Anterior cingulate cortex (tissue), 58 donors: ENCODE measurements at places on chromosomes 1 and 21.

- no peak for DNase-seq
These were observed 33.8 kb downstream of the MFSD2A start for GRCh38 chr1:39988618-39989343.

DNA sequence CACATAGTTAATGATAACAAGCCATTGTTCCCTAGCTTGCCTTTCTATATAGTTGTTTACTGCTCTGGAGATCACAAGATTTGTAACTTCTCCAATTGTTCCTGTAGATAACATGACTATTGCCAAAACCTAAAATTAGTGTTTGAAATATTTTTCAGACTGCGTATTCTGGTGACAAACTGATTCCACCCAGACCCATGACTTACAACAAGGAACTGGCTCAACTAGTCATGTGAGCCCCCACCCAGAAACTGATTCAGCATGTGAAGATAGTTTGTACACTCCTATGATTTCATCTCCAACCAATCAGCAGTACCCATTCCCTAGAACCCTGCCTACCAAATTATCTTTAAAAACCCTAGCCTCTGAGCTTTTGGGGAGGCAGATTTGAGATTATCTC lies 131.4 kb upstream of the BCL9 start:
- DNase-seq, result no peak

- no peak for DNase-seq
These were observed 6.7 kb downstream of the IL20 start for GRCh38 chr1:206872139-206872538.

DNA sequence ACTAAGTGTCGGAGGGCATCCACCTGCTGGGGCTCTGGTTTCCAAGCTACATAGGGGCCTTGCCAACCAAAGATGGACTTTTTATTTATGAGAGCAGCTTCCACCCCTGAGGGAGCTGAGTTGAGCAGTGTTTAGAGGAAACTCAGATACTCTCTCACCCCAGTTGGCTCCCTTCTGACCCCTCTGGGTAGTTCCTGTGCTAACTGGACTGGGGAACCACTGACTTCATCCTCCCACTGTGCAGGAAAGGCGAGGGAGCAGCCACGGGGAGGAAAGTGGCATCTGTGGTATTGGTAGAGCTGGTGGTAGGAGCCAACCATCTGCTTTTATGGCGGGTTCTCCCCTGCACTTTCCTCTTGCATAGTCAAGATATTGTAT lies 70.4 kb downstream of the MPZL1 start:
- no peak for DNase-seq

DNA sequence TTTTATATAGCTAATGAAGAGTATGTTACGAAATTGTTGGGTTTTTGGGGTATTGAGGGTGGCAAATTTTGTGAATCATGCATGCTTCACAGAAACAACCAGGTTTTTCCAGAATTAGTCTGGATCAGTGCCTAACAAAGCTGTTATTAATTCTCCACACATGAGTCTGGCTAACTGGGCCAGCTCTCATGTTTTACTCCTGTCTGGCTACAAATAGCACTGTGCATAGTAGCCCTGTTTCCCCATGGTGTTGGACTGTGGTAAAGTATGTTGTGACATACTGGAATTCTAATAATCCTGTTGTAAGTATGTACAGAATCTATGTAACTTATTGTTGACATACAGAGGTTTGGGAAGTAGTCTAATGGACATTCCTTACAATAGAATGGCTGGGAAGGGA lies 35.8 kb downstream of the S100B start:
- DNase-seq, result no peak

DNA sequence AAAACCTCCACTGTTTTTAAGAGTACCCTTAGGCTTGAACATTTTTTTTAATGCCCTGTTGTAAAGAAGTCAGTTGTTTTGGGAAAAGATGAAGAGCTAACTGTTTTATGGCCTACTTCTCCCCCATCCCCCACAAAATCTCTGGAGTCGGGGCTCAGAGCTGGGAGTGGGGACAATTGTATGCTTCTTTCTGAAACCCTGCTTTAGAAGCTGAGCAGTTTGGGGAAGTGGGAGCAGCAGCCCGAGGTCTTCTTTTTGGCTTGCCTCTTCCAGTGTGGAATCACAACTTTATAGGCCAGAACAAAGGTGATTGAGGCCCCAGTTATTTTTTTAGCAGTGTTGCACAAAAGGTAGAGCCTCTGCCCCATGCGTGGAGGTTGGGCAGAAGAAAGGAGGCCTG lies 25.2 kb downstream of the PPP2R5A start:
- no peak for DNase-seq

DNA sequence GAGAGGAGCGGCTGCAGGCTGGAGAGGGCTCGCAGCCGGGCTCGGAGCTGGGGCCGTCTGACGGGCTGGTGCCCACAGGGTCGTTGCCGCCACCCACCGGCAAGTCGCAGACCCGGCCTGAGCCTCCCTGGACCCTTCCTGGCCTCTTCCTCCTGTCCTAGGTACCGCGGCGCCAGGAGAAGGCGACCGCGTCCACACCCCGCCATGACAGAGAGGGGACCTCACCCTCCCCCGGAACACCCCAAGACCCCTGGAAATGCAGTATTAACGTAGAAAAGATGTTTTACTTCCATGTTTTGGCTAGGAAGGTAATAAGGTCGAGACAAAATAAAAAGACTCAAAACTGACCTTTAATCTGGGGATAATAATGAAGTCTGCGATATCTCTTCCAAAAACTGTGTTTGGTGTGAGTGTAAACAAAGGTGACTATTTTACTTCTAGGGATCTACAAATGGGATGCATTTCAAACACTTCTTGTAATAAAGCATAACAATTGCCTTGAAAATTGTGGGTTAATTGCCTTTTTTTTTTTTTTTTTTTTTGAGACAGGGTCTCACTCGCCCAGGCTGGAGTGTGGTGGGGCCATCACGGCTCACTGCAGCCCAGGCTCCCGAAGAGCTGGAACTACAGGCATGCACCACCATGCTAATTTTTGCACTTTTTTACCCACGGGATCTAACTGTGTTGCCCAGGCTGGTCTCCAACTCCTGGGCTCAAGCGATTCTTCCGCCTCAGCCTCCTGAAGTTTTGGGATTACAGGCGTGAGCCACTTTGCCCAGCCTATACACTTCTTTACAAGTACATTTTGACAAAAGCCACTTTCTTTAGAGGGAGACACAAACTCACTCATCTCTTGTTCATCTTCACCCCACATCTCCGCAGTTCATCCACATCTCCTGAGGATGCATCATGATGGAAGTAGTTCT lies 838 bp upstream of the RSRP1 start:
- no peak for DNase-seq

GRCh38 chr1:84298328-84298683 lies 3.2 kb upstream of the SAMD13 start:
- DNase-seq, result peak; percentile 41

DNA sequence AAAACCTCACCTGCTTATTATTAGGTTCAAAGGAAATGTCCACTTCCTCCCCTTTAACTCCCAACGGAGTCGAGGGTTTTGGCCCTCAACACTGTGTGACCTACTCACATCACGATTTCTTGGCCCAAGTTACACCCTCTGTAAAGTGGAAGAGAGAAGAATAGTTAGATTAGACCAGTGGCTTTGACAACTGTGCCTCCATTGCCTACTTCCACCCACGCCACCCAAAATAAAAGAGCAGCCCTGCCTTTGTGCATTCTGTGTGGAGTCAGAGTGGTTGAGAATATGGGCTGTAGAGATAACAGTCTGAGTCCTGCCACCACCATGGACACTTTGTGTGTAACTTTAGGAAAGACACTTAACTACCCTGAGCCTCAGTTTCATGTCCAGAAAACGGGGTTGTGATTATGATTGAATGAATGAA lies 4.1 kb upstream of the HDGF start:
- DNase-seq, result no peak

DNA sequence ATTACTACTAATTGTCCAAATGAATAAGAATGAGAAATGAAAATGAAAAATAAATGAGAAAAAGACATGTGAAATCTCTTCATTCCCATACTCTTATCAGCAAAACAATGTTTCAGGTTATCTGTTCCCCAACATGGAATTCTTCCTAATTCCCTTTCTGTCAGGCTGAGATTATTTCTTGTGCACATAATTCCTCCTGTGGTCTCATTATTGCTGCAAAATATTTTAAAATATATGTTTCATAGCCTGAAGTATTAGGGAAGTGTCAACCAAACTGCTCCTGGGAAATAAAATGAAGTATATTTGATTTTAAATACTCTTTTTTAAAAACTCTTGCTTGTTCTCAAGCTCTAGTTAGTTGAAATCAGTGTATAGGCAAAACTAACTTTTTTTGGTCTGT lies 314.9 kb downstream of the USP25 start:
- no peak for DNase-seq

DNA sequence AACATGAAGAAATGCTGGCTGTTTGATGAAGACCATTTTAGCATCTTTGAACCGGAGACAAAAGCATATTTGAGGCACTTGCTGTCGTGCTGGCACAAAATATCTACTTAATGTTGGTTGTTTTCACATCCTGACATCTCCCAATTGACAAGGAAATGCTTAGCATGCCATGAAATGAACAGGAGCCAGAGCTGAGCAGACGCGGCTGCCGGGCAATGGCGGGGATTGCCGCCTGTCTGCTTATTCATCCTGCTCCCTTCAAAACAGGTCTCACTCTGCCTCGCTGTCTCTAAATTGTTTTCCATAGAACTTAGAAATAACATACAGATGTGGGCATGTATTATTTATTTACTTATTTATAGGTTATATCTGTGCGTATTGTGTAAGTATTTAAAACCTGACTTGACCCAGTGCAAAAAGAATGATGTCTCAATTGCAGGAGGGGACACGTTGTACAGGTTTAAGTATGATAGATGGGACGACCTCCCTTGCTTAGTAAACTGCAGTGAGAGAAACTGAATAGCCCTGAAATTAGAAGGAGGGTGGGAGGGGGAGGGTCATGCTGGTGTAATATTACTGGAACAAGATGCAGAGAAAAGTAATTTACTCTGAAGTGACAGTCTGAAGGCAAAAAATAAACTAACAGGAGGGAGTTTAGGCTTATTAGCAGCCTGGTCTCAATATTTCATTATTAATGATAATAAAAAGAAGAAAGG lies 590.4 kb upstream of the PLXNA2 start:
- DNase-seq, result no peak

DNA sequence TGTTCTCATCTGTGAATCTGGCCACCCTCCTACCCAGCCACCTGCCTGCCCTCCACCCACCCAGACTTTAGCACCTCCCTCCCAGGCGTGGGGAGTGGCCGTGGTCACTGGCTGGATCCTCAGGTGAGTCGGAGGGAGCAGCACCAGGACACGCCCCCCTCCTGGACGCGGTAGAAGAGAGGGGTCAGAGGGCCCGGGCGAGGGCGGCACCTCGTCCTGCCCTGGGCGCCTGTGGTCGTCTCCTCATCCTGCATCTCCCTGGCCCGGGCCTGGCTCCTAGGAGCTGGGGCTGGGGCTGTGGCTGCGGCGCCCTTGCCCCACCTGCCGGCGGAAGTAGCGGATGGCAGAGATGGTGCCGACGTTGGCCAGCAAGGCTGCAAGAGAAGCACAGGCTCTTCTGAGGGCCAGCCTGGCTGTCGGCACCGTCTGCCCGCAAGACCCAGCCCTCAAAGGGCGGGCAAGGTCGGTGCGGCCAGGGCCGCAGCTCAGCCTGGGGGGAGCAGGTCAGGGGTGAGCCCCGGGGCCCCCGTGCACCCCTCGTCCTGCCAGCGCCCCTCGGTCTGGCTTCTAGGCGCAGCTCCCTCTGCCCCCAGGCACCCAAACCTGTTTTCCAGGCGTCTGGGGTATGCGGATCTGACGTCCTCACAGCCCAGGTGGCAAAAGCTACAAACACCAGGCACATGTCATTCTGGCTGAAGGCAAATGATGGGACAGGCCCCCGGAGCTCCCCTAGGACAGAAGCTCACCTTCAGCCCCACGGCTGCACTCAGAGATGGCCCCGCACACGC lies 5.8 kb downstream of the PERM1 start:
- no peak for DNase-seq

GRCh38 chr1:80248886-80249285 lies 1242.4 kb upstream of the ADGRL4 start:
- DNase-seq, result no peak

DNA sequence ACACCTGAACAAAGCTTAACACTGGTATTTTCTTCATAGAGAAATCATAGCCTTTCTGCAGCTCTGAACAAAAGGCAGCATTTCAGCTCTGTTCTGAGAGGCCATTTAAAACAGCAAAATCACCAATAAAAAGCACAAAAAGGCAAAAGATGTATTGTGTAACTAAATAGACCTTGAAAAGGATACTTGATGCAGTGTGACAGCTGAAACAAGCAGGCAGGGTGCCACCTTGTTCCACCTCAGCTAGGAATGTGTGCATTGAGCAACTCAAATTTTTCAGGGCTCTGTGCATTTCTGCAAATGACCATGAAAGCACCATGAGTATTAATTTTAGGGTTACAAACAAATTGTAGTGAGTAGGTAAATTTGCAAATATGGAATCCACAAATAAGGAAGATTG lies 65.8 kb downstream of the RHOU start:
- DNase-seq, result no peak

DNA sequence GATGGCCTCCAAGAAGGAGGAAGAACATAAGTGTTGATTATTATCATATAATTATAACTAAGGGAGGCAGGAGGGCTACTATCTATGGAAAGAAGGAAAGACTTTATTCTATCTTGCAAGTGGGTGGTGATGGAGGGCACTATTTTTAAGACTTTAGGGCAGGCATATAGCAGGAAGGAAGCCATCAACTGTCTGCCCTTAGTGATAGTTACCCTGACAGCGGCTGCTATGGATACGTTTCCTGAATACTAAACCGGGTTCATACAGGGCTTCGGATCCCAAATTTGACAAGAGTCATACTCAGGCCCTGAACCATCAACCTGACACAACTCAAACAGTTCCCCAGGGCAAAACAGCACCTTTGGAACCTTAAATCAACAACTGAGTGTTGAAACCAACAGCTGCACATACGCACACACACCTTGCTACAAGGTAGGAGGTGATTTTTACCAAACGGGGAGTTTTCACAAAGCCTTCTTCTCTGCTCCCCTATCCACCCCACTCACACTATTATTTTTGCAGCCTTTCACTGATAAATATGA lies 397.2 kb downstream of the OMA1 start:
- DNase-seq, result no peak

DNA sequence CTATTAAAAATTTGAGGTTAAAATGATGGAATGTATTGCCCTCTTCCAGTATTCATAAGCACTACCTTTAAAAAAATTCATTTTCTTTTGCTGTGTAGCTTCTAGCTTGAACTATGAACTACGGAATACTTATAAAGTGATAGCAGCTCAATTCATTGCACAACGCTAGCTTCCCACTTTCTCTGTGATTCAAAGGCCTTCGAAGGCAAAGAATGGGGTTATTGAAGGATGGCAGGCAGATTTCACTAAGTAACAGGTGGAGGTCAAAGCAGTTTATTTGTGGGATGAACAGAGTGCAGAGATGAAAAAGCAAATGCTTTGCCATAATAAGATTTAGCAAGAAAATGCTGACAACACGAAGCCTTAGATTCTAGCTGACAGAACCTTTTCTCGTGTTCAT lies 290.6 kb downstream of the NFIA start:
- no peak for DNase-seq

- DNase-seq, result no peak
These were observed 295.5 kb upstream of the PROX1 start for GRCh38 chr1:213692321-213692720.

DNA sequence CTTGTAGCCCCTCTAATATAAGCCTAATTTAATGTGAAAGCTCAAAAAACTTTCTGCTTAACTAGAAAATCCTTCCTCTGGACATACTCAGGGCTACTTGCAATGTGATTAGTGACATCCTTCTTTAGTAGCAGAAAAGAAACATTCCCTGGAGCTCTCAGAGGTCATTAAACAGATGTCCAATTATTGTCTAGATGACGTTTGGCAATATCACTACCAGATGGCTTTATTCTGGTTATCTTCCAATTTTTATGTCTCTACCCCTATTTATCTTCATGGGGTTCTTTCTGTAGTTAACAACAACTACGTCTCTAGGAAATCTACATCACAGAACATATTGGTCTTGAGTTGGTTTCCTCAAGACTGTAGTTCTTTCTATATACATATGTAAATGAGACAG lies 44.2 kb downstream of the CTH start:
- no peak for DNase-seq
